ENCODE measurements at places on chromosomes 7 and 10. TPM values are rescaled to one million over a fixed set of nuclear protein-coding genes. Genes with fewer than 3 reads are reported as not detected.

DNA sequence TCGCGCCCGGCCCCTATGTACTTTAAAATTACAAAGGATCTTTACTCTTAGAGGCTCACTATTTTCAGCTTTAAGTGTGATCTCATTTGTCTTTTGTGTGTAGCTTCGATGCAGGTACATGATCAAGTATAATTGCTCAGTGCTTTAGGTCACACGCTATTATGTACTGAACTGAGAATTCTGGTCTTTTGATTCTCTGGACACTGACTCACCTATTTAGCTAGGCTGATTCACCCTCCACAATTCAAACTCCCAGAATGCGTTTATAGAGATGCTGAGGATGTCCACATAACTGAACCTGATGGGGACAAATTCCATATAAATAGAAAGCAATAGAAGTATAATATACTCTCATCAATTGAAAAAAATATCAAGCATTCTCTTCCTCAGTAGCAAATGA is 57.8 kb downstream of the PRKCQ start:
- DNase-seq = no peak

SYT15 gene
- 5.4 TPM for total RNA-seq

GRCh38 chr10:21519941-21520436 is 5.5 kb downstream of the SKIDA1 start:
- DNase-seq = no peak

PVRIG gene
- 1.7 TPM for total RNA-seq

DNA sequence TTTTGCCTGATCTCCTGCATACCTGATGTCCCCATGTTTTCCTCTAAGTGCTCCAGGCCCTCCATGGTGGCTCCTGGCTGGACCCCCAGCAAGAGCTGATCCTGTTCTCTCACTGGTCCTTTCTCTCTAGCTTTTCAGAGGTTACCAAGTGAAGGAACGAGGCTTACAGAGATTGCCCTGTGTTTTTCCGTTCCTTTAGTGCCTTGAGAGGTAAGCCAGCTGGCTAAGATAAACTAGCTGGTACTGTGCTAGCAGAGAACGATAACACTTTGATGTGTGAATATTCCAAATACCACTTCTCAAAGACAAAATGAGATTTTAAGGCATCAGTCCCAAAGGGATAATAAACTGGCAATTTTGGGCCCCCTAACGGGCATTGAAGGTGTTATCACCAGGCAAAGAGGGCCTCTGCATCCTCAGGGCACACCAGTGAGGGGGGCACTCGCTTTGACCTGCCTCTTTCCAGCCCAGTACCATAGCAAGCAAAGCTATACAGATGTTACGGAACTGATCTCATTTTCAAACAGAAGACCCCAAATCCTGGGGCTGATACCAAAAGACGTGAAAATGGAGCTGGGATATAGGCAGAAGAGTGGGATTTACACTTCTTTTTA is 8.4 kb upstream of the CCNY start:
- DNase-seq = no peak

GRCh38 chr7:69341288-69341687 is 257.0 kb upstream of the AUTS2 start:
- DNase-seq = no peak

DNA sequence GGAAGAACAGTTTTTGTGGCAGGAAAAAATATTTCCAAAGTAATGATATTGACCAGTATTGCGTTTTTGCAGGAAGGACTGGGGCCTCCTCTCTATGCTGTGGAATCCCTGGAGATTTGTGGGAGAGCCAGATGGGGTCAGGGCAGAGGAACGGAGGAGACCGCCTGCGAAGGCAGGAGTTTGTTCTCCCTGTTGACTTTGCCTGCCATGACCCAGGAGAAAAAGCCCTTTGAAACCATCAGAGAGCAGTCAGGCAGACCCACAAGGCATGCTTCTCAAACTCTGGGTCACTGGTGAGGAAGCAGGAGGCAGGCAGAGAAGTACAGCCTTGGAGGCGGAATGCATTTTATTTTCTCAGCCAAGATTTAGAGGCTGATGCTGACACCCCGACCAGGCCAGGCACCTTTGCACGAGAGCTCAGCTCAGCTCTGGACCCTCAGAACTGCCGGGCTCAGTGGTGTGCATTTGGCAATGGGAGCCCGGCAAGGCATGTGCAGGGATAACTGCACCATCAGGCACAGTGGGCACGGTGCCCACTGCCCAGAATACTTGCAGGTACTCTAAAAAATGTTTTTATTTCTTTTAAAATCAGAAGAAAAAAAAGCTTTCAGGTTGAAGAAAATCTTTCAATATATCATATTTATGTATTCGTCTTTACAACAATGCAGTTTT is 410.4 kb downstream of the RPS24 start:
- no peak for DNase-seq

POLD2 gene
- 42.0 TPM for total RNA-seq

DNA sequence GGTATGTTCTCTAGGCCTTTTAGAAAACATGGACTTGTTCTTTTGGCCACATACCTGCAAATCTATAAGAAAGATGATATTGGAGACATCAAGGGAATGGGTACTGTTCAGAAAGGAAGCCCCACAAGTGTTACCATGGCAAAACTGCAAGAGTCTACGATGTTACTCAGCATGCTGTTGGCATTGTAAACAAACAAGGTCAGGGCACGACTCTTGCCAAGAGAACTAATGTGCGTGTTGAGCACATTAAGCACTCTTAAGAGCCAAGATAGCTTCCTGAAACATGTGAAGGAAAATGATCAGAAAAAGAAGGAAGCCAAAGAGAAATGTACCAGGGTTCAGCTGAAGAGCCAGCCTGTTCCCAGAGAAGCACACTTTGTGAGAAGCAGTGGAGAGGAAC is 37.1 kb downstream of the SDK1 start:
- no peak for DNase-seq

- DNase-seq = no peak
Measured at GRCh38 chr7:85620936-85621685, 434.3 kb upstream of the SEMA3D start.

- DNase-seq = no peak
Measured at GRCh38 chr10:80159166-80159873, 26.8 kb downstream of the PLAC9 start.

GRM3 gene
- total RNA-seq = not detected

COL1A2 gene
- total RNA-seq = 199 TPM

GRCh38 chr7:108351729-108352131 is 104.5 kb downstream of the NRCAM start:
- DNase-seq = no peak

Data from vagina (tissue), 2 donors.